ENCODE measurements at places on chromosomes 2 and 18. TPM values are rescaled to one million over a fixed set of nuclear protein-coding genes. Genes with fewer than 3 reads are reported as not detected.

The C2orf15 gene
- 4.8 TPM for polyA plus RNA-seq

The PAX3 gene
- 8.8 TPM for polyA plus RNA-seq

The SCYGR4 gene
- not detected for polyA plus RNA-seq

The MBD2 gene
- 22.4 TPM for polyA plus RNA-seq

The CRYGC gene
- not detected for polyA plus RNA-seq

The ABCG5 gene
- 0.48 TPM for polyA plus RNA-seq

The MCEE gene
- polyA plus RNA-seq = 82.9 TPM

The ROCK2 gene
- 19.8 TPM for polyA plus RNA-seq

The DCTN1 gene
- polyA plus RNA-seq = 282 TPM

The ASXL3 gene
- polyA plus RNA-seq = 0.50 TPM

The RAPGEF4 gene
- polyA plus RNA-seq = 28.4 TPM

The IL18RAP gene
- polyA plus RNA-seq = not detected

The C2orf72 gene
- 3.6 TPM for polyA plus RNA-seq

The SATB2 gene
- polyA plus RNA-seq = 11.9 TPM

The GRHL1 gene
- polyA plus RNA-seq = 0.88 TPM

The G6PC2 gene
- not detected for polyA plus RNA-seq

The AAMP gene
- 13.6 TPM for polyA plus RNA-seq

The CYP26B1 gene
- 1.1 TPM for polyA plus RNA-seq

The SLC30A3 gene
- not detected for polyA plus RNA-seq

The SLC4A5 gene
- not detected for polyA plus RNA-seq

The B3GNT7 gene
- polyA plus RNA-seq = not detected

The CXCR4 gene
- 6.1 TPM for polyA plus RNA-seq

The REG3A gene
- polyA plus RNA-seq = not detected

The RPRM gene
- 0.27 TPM for polyA plus RNA-seq
